ENCODE measurements at places on chromosomes 16 and 17. TPM values are rescaled to one million over a fixed set of nuclear protein-coding genes. Genes with fewer than 3 reads are reported as not detected.

Gene CHP2
- 1.2 TPM for polyA plus RNA-seq

Gene EPN3
- 10.3 TPM for polyA plus RNA-seq

DNA sequence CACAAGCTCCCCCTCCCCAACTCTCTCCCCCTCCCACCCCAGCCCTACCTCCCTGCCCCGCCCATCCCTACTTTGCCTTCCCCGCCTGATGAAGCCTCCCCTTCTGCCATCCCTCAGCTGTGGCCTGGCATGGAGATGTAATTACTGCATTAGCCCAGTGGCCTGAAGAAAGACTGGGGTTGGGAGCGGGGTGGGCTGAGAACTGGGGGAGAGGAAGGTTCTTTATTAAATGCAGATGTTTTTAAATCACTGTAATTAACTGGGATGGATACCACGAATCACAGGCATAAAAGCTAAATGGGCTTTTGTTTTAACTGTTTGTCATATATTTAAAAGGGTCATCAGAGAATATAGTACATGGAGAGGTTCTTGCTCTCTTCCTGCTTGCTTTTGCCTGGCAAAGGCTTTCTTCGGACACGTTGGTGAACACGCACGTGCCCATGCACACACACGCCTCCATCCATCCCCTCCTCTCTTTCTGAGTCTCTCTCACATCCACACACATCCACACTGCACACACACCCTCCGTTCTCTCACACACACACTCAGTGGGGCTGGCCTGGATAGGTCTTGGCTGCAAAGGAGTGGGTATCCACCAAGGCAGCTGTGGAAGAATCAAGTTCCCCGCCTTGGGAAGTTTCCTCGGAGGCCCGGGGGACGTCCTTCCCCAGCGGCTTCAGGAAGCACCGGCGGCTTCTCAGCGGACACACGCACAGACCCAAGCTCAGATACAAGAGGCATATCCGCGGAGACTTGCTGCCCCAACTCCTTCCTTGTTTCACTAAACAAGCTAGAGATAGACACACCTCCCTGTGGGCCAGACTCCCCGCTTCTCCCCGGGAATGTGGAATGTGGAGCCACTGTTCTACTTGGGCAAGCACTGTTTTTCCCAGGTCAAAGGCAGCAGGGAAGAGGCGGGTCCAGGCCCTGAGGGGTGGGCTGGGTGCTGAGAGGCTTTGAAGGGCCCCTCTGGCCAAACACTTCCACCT, 27.4 kb upstream of the TNRC6C start:
- no peak for DNase-seq

Gene IL21R
- polyA plus RNA-seq: 0.14 TPM

DNA sequence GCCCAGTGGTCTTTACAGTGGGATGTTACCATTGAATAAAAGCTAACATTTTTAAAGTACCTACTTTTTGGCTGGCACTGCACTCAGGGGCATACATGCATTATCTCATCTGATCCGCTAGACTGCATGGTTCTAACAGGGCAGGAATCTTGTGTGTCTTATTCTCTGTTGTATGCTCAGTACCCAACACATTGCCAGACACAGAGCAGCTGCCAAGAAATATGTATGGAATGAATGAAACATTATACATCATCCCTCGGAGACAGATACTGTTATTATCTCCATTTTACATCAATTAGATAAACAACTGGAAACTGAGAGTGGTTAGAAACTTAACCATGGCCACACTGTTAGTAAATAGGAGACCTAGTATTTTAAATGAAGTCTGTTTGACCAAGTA, 74.1 kb upstream of the CDH11 start:
- no peak for DNase-seq

Gene ITGA2B
- polyA plus RNA-seq: 5.5 TPM
